CD4-positive, CD25-positive, alpha-beta regulatory T cell (primary cell): ENCODE measurements at places on chromosomes 7 and 10. TPM values are rescaled to one million over a fixed set of nuclear protein-coding genes. Genes with fewer than 3 reads are reported as not detected.

Gene PIP
- total RNA-seq: not detected

GRCh38 chr7:50262446-50262845 lies 42.1 kb upstream of the IKZF1 start:
- H3K27me3 ChIP-seq: no peaks in the 10 kb centered on the region
- peak overlapping the region; percentile 83 for H3K27ac ChIP-seq
- peak; percentile 34 for DNase-seq
- peak overlapping the region; percentile 73 for H3K4me3 ChIP-seq
- H3K4me1 ChIP-seq: peaks cover 81% of the 10 kb centered on the region

- no peaks in the 10 kb centered on the region for H3K36me3 ChIP-seq
- no peak for DNase-seq
- H3K27ac ChIP-seq: no peak overlapping the region
- no peak overlapping the region for H3K4me3 ChIP-seq
- no peaks in the 10 kb centered on the region for H3K27me3 ChIP-seq
- no peaks in the 10 kb centered on the region for H3K4me1 ChIP-seq
Measured at GRCh38 chr7:42025635-42026375, 211.2 kb downstream of the GLI3 start.

- H3K27me3 ChIP-seq: no peaks in the 10 kb centered on the region
- peaks cover 20% of the 10 kb centered on the region for H3K36me3 ChIP-seq
- no peak for DNase-seq
- H3K4me1 ChIP-seq: peaks cover 86% of the 10 kb centered on the region
- no peak overlapping the region for H3K27ac ChIP-seq
Measured at GRCh38 chr10:6574664-6575176, 5.4 kb downstream of the PRKCQ start.

Gene CALY
- total RNA-seq: 1.8 TPM

DNA sequence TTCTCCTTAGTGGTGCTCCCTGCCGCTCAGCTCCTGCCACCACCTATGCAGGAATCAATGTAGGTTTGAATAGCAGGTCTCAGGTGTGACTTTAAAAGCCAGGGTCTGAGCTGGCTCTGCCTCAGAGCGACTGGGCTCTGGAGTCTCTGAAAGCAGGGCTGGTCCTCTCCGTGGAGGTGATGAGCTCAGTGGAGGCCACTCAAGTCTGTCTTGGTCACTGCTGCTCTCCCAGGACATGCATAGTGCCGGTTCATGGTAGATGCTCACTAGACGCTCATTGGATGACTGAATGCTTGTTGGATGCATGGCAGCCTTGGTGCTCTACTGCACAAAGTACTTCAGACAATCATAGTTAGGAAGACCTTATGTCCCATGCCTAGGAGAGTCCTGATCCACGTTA lies 45.1 kb upstream of the PTF1A start:
- DNase-seq: no peak
- no peak overlapping the region for H3K27ac ChIP-seq
- H3K27me3 ChIP-seq: no peaks in the 10 kb centered on the region
- H3K36me3 ChIP-seq: no peaks in the 10 kb centered on the region
- H3K4me3 ChIP-seq: no peak overlapping the region
- H3K4me1 ChIP-seq: no peaks in the 10 kb centered on the region

DNA sequence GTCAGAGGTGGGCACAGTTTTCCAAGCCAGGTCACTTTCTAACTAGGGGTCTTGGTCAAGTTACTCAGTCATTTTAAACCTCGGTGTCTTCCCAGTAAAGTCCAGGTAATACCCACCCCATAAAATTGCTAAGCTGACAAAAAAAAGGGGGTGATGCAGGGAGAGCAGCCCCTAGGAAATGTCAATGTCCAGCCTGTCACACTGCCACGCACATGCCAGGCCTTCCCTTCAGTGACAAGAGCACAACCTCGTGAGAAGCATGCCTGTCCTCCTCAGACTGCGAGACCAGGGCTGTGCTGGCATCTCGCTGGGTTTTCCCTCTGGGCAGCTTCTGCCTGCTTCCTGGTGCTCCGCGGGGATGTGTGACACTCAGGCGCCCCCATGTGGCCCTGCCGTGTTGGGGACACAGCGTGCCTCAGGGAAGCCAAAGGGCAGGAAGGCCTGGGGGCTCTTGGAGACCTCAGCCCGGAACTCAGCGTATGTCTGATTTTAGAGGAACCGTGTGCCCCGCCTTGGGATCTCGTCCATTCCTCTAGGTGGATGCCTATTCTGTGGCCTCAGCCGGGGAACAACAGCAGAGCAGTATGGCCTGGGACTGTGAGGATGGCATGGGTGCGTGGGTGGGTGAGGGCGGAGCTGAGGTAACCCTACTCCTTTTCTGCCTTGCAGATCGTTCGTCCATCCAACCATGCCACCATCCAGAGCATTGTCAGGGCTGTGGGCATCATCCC lies 10.2 kb upstream of the GDF2 start:
- peak overlapping the region; percentile 41 for H3K4me3 ChIP-seq
- DNase-seq: peak; percentile 68
- no peaks in the 10 kb centered on the region for H3K27me3 ChIP-seq

DNA sequence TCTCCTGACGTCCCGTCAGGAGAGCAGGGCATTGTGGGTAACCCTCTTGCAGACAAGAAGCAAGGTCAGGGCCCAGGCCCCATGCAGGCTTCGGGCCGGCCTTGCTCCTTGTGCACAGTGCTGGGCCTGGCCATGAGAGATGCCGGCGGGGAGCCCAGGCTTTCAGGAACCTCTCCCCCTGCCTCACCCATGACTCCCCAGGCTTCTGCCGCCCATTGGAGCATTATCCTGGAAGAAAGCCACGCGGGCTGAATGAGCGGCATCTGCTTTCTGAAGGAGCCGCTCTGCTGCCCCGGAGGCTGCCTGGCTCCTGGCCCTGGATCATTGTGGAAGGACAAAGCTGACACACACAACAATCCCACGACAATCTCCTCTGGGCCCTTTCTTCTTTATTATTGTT lies 233.5 kb downstream of the TCF7L2 start:
- H3K4me1 ChIP-seq: no peaks in the 10 kb centered on the region
- H3K27ac ChIP-seq: no peak overlapping the region
- no peak overlapping the region for H3K4me3 ChIP-seq
- no peaks in the 10 kb centered on the region for H3K36me3 ChIP-seq
- no peak for DNase-seq

DNA sequence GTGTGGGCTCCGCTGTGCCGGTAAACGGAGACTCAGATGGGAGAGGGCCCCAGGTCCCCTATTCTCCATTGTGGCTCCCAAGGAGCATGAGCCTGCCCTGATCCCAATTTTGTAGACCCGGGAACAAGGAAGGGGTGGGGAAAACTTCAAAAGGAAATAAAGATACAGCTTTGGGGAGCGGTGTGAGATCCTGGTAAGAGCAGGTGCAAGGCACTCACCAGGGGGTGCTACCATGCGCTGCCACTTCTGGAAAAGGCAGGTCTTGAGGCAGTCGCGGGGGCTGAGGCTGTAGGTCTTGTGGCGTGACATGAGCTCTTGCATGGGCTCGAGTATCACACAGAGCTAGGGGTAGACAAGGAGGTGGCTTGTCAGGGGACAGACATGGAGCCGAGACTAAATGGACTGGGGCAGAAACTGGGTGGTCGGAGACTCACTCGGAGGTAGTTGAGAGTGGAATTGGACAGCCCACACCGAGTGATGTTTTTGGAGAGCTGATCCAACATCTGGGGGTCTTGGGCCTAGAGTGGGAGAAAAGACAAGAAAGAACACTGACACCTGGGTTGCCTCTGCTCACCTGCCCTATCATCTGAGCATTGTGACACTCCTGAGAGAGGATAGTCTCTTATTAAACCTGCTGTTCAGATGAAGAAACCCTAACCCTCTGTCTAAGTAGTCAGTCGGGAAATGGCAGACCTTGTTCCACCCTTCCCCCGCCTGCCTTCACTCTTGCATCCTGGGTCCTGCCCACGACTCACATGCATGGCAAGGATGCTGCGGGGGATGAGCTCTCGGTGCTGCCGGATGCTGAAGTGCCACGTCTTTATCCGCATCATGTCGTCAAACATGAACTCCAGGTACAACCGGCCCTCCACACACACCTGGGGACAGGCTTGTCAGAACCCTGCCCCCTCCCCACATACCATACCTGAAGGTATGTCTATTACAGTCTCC lies 10.7 kb downstream of the LDB1 start:
- peaks cover 48% of the 10 kb centered on the region for H3K36me3 ChIP-seq
- DNase-seq: no peak
- H3K27me3 ChIP-seq: no peaks in the 10 kb centered on the region
- no peak overlapping the region for H3K27ac ChIP-seq

Gene CEP55
- 4.6 TPM for total RNA-seq

- H3K4me3 ChIP-seq: no peak overlapping the region
- H3K27me3 ChIP-seq: no peaks in the 10 kb centered on the region
- no peaks in the 10 kb centered on the region for H3K4me1 ChIP-seq
- H3K36me3 ChIP-seq: no peaks in the 10 kb centered on the region
Measured at GRCh38 chr7:122258971-122259370, 45.6 kb downstream of the FEZF1 start.

Gene SLC26A3
- total RNA-seq: not detected

Gene TDRD1
- not detected for total RNA-seq

DNA sequence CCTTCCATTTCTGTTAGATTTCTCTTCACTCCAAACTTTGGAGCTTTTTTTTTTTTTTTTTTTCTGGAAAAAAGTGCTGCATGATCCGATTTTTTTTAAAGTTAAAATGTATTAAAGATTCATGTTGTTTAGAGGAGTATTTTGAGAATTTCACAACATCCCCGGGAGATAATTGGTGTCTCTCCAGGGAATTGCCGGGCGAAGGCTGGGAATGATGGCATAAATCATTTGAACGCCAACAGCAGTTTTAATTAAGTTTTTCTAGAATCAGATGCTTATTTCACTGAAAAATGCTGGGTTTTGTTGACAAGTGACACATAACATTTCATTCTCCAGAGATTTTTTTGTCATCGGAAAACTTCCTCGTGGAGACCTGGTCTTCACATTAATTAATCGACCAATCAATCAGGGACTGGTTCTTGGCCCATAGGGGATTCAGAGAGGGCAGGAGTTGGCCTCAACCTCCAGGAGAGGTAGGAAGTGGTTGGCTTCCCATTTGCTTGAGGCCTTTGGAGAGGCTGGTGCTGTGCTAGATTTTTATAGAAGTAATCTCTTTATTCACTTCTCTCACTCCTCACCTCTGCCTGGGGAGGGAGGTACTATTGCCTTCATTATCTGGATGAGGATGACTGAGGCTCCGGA lies 439.4 kb downstream of the TYW1 start:
- no peak overlapping the region for H3K4me3 ChIP-seq
- DNase-seq: no peak
- H3K36me3 ChIP-seq: no peaks in the 10 kb centered on the region
- H3K27me3 ChIP-seq: no peaks in the 10 kb centered on the region
- no peaks in the 10 kb centered on the region for H3K4me1 ChIP-seq

Gene HOGA1
- total RNA-seq: not detected

Gene BAIAP2L1
- 0.86 TPM for total RNA-seq

Gene WAPL
- total RNA-seq: 54.3 TPM

GRCh38 chr10:113959383-113959760 lies 84.3 kb upstream of the ADRB1 start:
- H3K4me3 ChIP-seq: no peak overlapping the region
- no peaks in the 10 kb centered on the region for H3K27me3 ChIP-seq
- DNase-seq: no peak
- no peak overlapping the region for H3K27ac ChIP-seq
